Kidney (tissue), 22 donors: ENCODE measurements at places on chromosomes 2 and 18. TPM values are rescaled to one million over a fixed set of nuclear protein-coding genes. Genes with fewer than 3 reads are reported as not detected.

GRCh38 chr2:234991793-234992192, 40.0 kb downstream of the SH3BP4 start:
- H3K4me3 ChIP-seq = no peak overlapping the region
- H3K27ac ChIP-seq = no peak overlapping the region
- H3K36me3 ChIP-seq = no peaks in the 10 kb centered on the region
- H3K4me1 ChIP-seq = no peaks in the 10 kb centered on the region
- no peaks in the 10 kb centered on the region for H3K27me3 ChIP-seq
- no peak for DNase-seq

GRCh38 chr2:193467276-193467987, 1272.7 kb upstream of the TMEFF2 start:
- no peak overlapping the region for H3K27ac ChIP-seq
- H3K36me3 ChIP-seq = no peaks in the 10 kb centered on the region
- no peaks in the 10 kb centered on the region for H3K27me3 ChIP-seq
- H3K4me3 ChIP-seq = no peak overlapping the region
- H3K4me1 ChIP-seq = no peaks in the 10 kb centered on the region

- no peaks in the 10 kb centered on the region for H3K27me3 ChIP-seq
- no peak overlapping the region for H3K4me3 ChIP-seq
- peaks cover 4% of the 10 kb centered on the region for H3K36me3 ChIP-seq
- no peak overlapping the region for H3K27ac ChIP-seq
Measured at GRCh38 chr2:69935011-69935410, 20.1 kb downstream of the MXD1 start.

GRCh38 chr2:102266204-102266603, 45.2 kb upstream of the IL1RL1 start:
- no peaks in the 10 kb centered on the region for H3K36me3 ChIP-seq
- H3K27ac ChIP-seq = peak overlapping the region; percentile 10
- H3K4me3 ChIP-seq = no peak overlapping the region
- H3K27me3 ChIP-seq = no peaks in the 10 kb centered on the region
- DNase-seq = no peak

DNA sequence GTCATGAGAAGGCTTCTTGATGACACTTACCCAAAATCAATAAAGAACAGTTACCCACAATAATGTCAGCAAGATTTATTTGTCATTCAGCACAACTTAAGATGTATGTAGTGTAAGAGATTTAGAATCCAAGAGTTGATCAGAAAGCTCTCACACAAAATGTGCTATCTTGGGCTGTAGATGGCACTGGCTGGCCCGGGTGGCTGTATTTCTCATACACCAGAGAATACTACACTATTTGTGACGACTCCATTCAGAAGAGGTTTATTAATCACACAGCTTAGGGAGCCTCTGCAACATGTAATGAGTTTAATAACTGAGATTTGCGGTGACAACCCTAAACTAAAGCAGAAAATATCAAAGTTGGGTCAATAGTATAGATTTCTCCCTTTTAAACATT, 530.4 kb upstream of the KLHL29 start:
- H3K36me3 ChIP-seq = no peaks in the 10 kb centered on the region
- no peaks in the 10 kb centered on the region for H3K27me3 ChIP-seq
- DNase-seq = no peak
- H3K27ac ChIP-seq = no peak overlapping the region
- H3K4me1 ChIP-seq = no peaks in the 10 kb centered on the region

GRCh38 chr2:17680119-17680518, 73.5 kb downstream of the SMC6 start:
- no peaks in the 10 kb centered on the region for H3K4me1 ChIP-seq
- DNase-seq = no peak
- H3K4me3 ChIP-seq = no peak overlapping the region
- no peaks in the 10 kb centered on the region for H3K36me3 ChIP-seq
- H3K27ac ChIP-seq = no peak overlapping the region

DNA sequence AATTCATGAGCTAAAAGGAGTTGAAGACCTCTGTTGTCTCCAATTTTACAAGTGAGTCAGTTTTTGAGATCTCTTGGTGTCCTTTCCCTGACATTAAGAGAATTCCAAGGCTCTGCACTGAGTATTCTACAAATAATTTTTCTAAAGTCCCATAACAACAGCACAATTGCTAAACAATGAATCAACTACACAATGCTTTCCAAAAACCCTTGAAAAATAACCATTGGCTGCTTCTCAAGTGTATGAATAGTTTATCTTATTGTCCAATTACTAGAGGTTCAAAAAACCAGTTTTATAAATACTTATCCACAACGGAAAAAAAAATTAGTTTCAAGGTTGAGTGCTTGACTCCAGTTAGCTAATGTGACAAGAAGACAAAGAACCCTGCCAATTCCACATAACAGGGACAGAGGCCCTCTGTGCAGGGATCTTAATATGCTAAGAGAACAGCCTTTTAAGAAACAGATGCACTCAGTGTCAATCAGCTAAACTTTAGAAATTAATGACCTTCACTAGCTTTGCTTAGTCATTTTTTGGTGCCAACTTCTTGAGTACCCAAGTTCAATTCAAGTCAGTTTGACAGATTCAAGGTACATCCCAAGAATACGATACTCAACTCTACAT, 266.6 kb upstream of the CYP26B1 start:
- H3K4me1 ChIP-seq = no peaks in the 10 kb centered on the region
- H3K4me3 ChIP-seq = no peak overlapping the region
- no peaks in the 10 kb centered on the region for H3K27me3 ChIP-seq
- no peak for DNase-seq

DNA sequence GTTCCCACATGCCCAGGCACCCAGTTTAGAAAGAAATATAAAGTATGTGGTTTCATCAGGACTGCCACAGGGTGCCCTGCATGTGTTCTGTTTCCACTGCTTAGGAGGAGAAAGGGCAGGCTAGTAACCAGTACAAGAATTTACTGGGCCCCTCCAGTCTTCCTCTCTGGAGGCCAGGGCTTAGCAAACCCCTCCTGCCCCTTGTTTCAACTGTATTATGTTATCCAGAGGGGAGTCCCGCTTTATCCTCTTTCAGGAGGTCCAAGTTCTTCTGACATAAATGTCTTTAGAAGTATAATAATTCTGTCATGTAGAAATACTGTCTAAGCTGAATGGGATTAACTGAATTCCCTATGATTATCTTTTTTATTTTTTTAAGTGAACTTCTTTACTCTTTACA, 132.1 kb downstream of the WDSUB1 start:
- no peak overlapping the region for H3K4me3 ChIP-seq
- no peaks in the 10 kb centered on the region for H3K27me3 ChIP-seq
- peaks cover 44% of the 10 kb centered on the region for H3K4me1 ChIP-seq
- no peaks in the 10 kb centered on the region for H3K36me3 ChIP-seq

GRCh38 chr2:152755029-152755428, 36.6 kb downstream of the ARL6IP6 start:
- H3K4me3 ChIP-seq = no peak overlapping the region
- no peaks in the 10 kb centered on the region for H3K4me1 ChIP-seq
- no peaks in the 10 kb centered on the region for H3K27me3 ChIP-seq
- DNase-seq = no peak

GRCh38 chr18:6836331-6836730, 106.8 kb downstream of the ARHGAP28 start:
- H3K4me3 ChIP-seq = no peak overlapping the region
- peaks cover 2% of the 10 kb centered on the region for H3K36me3 ChIP-seq
- no peak overlapping the region for H3K27ac ChIP-seq
- H3K27me3 ChIP-seq = no peaks in the 10 kb centered on the region

DNA sequence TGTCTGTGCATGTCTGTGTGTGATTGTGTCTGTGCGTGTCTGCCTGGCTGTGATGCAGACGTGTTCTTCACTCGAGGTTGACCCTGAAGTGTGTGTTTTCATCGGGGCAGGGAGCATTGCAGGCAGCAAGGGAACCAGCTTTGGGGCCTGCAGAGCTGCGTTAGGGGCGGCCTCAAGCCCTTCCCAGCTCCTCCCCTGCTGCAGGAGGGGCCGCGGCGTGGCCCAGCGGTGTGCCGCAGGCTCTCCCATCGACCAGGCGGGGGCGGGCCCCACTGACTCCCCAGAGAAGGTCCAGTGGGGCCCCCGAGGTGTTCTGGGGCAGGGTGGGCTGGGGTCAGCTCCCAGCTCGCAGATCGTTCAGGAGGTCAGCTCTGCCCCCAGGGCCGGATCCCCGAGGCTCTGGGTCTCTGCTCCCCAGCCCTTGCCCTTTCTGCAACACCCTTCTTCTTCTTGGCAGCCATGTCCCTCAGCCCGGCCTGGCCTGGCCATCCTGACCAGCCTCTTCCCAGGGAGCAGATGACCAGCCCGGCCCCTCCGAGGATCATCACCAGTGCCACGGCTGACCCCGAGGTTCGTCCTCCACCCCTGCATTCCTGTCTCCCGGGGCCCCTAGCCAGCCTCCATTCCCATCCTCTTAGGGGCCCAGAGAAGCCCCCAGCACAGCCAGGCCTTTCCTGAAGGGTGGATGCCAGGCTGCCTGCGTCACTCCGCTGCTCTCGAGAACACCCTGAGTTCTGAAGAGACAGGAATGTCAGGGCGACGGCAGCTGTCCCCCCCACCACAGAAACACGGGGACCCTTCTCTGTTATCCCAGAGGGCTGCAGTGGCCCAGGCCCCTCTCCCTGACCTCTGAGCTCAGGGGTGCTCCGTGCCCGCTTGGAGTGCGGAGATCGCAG, 11.1 kb upstream of the KLHL30 start:
- no peak overlapping the region for H3K27ac ChIP-seq
- no peaks in the 10 kb centered on the region for H3K36me3 ChIP-seq
- H3K4me1 ChIP-seq = peaks cover 4% of the 10 kb centered on the region
- DNase-seq = peak; percentile 86
- H3K27me3 ChIP-seq = no peaks in the 10 kb centered on the region

DNA sequence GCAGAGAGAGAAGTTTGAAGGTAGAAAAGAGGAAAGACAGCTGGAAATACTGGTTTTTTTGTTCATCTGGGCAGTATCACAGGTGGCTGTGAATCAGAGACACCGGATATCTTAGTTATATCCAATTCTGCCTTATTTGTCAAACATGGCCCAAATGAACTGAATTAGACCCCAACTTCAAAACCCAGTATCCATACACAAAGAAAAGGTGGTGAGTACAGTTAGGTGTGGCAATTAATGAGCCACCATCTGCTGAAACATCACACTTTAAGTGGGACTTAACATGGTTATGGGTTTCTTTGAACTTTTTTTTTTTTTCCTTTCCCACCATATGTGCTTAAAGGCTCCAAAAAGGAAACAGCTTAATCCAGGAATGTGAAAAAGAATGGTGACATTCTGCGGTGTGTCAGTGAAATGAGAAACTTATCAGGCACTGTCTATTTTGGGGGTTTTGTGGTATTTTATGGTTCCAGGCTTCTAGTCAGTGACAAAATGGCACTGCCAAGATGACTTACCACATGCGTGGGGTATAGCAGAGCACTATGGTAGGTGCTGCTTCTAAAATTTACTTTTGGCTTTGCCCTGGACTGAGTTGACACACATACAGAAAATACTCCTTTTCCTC, 5.0 kb upstream of the TMEM178A start:
- H3K36me3 ChIP-seq = no peaks in the 10 kb centered on the region
- no peak for DNase-seq
- no peak overlapping the region for H3K4me3 ChIP-seq
- H3K4me1 ChIP-seq = no peaks in the 10 kb centered on the region
- no peaks in the 10 kb centered on the region for H3K27me3 ChIP-seq

PSMA8 gene
- total RNA-seq = not detected

CGREF1 gene
- total RNA-seq = 3.7 TPM

MYL1 gene
- total RNA-seq = not detected

FRZB gene
- total RNA-seq = 12.9 TPM

ADD2 gene
- 2.9 TPM for total RNA-seq

ARHGAP28 gene
- total RNA-seq = 4.6 TPM

CRYBA2 gene
- total RNA-seq = not detected

KANSL3 gene
- 48.8 TPM for total RNA-seq

MROH2A gene
- not detected for total RNA-seq

TRAK2 gene
- total RNA-seq = 65.8 TPM

RUFY4 gene
- total RNA-seq = 0.69 TPM

CPS1 gene
- total RNA-seq = 6.7 TPM

ACTG2 gene
- 13.7 TPM for total RNA-seq

CSRNP3 gene
- total RNA-seq = 6.4 TPM
